CD4-positive, alpha-beta T cell treated with Interleukin-1 beta for 1 hour (primary cell): ENCODE measurements at places on chromosomes 16 and 17.

DNA sequence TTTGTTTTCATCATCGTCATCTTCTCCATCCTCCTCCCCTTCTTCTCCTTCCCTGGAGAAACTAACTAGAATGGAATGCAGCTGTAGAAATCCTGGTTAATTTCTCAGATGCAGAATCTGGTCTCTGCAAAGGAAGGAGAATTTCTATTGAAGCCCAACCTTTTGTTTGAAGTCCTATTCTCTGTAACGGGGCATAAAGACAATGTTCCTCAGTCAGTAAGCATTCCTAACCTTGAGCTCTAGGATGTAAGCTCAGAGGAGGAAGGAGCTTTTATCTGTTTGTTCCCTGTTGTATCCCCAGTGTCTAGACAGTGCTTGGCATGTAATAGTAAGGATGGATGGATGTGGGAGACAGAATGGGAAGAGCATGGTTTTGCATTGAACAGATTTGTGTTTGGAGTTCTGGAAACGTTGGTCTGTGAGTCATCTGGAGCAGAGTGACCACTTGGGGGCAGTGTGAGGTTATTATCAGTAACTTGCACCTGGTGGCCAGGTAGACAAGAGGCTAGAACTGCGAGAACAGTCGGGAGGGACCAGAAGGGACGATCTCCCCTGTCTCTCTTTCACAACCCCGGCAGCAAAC lies 363.7 kb downstream of the SNX29 start:
- DNase-seq, result no peak

DNA sequence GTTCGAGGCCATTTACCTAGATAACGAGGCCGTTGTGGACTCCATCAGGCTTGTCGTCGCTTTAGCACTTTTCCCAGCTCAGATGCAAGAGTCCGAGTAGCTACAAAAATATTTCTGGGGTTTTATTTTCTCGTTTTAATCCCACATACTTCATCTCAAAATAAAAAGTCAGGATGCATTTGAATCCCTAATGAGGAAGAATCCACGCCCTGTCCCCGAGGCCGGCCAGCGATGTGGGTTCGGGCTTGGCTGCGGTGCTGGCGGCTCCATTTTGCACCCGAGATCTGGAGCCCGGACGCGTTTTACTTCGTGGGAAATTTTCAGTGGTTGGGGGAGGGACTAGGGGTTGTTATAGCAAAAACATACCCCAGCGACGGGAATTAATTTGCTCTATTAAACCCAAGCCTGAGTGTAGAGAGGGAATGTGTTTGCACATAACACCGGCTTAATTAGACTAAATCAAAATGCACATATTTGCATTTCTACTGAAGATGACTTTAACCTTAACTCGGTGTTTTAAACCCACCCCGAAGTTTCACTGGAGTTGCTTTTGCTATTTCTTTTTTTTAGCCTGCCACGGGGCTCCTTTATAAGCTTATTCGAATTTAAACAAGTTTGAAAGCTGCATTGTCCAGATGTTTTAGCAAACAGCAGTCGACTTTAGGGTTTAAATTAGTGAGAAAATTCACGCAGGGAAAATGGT lies 4.8 kb downstream of the IRX5 start:
- no peak for DNase-seq

- no peak for DNase-seq
These were observed 155.7 kb downstream of the SOCS1 start for GRCh38 chr16:11100239-11100750.

GRCh38 chr16:51150888-51151320 lies at the start of gene SALL1:
TSS of gene SALL1 (minus strand) at chr16:51151270. CDS start at chr16:51151241, 29 bp downstream.
- no peak for DNase-seq

GRCh38 chr17:39765175-39765574 lies 27.4 kb downstream of the GRB7 start:
- no peak for DNase-seq

DNA sequence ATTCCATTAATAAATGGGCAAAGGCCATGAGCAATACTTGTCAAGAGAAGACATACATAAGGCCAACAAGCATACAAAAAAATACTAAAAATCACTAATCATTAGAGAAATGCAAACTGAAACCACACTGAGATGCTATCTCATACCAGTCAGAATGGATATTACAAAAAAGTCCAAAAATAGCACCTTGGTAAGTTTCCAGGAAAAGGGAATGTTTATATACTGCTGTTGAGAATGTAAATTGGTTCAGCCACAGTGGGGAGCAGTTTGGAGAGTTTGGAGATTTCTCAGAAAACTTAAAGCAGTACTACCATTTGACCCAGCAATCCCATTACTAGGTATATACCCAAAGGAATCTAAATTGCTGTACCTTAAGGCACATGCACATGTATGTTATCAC lies 467.7 kb downstream of the CDH11 start:
- DNase-seq, result no peak

- no peak for DNase-seq
These were observed 15.0 kb downstream of the QRICH2 start for GRCh38 chr17:76293106-76293505.

- no peak for DNase-seq
These were observed 3.7 kb downstream of the ZG16B start for GRCh38 chr16:2833776-2834175.

DNA sequence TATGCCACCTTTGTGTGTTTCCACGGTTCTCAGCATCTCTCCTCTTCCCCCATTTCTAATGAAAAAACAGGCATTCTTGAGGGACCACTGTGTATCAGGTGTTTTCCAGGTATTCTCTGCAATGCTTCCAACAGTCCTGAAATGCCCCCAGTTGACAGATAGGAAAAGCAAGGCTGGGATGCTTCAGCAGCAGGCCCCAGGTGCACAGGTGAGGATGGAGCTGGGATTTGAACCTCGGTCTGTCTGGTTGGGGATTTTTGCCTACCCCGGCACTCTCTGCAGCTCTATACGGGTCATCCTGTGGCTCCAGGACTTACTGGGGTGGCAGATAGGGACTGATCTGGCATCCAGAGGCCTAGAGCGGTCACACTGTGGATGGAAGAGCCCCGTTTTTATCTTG lies 180.5 kb upstream of the GSE1 start:
- no peak for DNase-seq

GRCh38 chr17:6496640-6497441 lies 52.6 kb downstream of the PIMREG start:
- no peak for DNase-seq

DNA sequence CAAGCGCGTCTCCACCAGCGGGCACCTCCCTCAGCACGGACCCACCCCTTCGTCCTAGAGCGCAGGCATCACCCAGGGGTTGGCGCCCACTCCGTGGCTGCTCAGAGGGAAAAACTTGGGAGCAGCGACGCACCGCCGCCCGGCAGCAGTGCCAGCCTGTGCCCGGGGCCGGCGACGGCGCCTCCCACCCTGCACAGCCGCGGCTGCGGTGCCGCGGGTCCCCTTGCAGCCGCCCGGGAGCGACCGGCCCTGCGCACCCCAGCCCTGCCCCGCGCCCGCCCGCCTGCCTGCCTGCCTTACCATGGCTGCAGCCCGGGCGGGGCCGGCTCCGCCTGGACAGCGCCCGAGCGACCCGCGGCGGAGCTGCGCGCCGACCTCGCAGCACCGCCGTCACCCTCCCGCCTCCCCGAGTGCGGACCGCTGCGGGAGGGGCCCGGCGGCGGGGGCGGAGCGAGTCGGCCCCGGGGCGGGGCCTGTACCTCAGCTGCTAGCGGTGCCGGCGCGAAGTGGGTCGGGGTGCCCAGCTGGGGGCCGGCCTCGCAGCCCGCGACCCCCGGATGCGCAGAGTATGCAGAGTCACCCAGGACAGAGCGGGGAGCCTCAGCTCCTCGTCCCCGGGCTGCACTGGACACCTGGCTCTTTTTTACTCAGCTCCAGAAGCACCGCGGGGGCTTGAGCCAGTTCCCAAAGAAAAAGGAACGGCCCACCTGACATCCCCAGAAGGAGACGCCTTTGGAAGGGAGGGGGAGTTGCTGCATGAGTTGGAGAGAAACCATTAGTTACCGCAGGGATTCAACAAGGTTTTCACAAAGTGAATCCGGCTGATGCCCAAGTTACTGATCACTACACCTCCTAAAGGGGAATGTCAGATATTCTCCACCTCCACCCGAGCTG lies 17.5 kb upstream of the MTMR4 start:
- peak; percentile 69 for DNase-seq
